ENCODE measurements at places on chromosomes 16 and 17.

DNA sequence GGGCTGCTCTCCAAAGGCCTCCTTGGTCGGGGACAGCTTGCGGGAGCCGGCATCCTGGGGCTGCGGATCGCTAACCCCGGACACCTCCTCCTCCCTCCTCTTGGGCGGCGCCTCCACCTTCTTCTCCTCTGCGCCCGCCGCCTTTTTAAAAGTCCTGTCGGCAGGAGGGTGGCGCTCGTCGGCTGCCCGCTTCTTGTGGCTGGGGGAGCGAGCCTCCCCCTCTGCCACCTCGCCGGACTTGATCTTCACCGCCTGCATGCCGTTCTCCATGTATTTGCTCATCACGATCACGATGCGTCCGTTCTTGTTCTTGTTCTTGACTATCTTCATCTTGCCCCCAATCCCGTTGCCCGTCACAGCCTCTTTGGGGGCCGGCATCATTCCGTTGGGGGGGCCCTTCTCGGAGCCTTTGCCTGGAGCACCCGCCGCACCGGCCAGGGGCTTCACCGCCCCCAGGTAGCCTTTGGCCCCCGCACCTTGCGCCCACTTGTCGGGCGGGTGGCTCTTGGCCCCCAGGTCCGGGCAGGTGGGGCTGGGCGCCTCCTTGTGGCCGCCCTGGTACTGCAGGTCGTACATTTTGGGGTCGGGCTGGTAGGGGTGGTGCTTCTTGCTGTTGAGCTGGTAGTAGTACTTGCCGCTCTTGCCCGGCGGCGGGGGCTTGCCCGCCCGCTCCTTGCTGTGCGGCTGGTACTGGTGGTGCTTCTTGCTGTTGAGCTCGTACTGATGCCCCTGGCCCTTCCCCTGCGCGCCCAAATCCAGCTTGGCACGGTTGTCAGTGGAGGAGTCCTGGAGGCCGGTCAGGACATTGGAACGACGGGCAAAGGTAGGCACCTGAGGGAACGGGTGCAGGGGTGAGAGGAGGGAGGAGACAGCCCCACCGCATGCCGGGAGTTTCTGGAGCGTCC, 4.4 kb downstream of the CBX4 start:
- no peak for DNase-seq

DNA sequence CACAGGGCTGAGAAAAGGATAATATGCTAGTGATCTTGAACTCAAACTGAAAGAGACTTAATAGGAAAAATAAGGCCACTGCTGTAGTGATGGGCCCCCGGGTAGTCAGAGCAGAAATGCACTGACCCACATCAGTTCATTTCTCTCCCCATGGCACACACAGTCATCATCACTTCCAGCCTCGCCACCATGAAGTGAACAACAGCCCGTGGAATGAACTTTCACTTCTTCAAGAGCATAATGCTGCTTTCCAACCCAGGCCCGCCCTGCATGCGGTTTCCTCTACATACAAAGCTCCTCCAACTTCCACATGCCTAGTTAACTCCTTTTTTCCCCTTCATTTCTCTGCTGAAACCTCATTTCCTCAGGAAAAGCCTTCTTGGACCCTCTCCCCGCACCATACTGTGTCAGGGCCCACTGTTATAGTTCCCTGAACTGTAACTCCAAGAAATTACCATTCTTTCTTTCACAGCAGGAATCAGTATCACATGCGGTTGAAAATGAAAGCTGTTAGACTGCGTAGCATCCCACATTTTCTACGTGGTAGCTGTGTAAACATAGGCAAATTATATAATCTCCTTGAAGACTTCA, 65.8 kb upstream of the SMIM36 start:
- no peak for DNase-seq

DNA sequence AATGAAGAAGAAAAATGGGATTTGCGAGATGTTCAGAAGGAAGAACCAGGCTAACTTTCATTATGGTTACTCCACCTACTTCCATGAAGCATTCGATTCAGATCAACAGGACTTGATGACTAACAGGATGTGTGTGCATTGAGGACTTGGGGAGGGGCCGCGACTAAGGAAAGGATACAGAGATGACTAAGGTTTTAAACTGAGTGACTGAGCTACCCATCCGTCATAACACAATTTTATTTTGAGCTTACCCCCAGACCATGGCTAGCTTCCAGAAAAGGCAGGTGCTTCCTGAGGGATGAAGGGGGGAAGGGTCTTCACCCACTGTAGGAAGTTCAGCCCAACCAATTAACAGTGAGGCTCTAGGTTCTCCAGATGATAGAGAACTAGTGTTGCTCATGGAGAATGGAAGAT, 2.5 kb upstream of the CDYL2 start:
- DNase-seq, result peak; percentile 14

- no peak for DNase-seq
These were observed 135.8 kb downstream of the USP31 start for GRCh38 chr16:23013484-23013883.

DNA sequence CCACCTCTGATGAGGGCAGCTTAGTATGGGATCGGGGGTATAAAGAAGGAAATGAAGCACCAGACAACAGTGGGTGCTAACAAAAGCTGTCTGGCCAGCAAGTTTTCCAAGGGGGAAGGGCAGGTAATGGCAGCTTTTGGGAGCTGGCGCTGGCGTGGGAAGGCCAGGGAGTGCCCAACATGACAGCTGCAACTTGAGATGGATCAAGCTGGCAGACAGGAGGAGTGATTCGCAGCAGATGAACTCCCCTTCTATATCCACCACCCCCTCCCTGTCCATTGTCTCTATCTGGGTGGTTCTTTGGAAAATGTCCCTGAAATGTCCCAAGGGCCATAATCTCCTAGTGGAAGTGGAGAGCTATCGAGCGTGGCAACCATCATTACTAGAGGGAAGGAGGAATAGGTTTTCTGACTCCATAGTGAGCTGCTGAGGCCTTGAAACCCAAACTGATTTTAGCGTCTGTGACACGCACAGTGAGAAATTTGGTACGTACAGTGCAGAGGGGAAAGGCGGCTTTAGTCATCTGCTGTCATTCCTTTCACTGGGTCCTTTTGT, 4.8 kb upstream of the INPP5K start:
- DNase-seq, result no peak

- DNase-seq, result no peak
These were observed 177.1 kb upstream of the ELAC2 start for GRCh38 chr17:13194887-13195286.

DNA sequence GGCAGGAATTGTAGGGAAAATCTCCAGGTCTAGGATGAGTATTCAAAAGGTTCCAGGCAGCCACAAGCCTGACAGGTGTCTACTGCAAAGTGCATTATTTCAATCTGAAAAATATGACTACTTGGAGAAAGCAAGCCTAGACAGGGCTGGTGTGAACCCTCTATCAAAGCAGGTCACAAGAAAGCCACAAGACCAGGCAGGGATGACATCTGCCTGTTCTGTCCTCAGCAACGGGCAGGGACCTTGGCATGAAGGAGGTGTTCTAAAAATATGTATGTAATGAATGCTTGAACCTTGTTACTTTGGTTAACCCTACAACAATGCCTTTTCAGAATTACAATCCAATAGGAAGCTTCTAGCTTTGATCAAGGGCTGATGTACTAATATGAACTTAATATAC, 1.2 kb upstream of the COX6A2 start:
- no peak for DNase-seq
